Hepatic stellate cell (primary cell): ENCODE measurements at places on chromosomes 7 and 10.

DNA sequence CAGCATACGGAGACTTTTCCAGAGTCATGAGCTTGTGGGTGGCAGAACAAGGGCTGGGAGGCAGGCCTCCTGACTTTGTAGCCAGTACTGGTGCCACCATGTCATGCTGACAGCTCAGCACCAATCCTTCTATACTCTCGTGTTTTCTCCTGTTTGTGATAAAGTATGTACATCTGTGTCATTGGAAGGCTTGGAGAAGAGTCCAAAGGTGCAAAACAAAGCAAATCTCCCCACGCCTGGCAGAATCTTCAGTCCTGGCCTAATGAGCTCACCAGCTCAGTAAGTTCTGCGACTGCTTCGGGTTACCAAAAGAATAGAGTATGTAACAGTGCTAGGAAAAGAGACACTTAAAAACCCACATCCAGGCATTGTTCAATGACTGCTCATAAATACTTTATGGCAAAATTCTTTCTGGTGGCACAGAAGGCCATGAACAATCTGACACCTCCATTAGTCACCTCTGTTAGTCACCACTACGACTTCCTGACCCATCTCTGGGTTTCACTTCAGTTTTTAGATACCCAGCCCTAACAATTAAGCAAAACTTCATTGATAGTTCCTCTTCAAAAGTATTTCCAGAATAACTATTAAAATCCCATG lies 24.5 kb downstream of the STEAP1 start:
- peak; percentile 8 for DNase-seq

GRCh38 chr7:12851841-12852240 lies 164.4 kb downstream of the ARL4A start:
- DNase-seq: no peak

DNA sequence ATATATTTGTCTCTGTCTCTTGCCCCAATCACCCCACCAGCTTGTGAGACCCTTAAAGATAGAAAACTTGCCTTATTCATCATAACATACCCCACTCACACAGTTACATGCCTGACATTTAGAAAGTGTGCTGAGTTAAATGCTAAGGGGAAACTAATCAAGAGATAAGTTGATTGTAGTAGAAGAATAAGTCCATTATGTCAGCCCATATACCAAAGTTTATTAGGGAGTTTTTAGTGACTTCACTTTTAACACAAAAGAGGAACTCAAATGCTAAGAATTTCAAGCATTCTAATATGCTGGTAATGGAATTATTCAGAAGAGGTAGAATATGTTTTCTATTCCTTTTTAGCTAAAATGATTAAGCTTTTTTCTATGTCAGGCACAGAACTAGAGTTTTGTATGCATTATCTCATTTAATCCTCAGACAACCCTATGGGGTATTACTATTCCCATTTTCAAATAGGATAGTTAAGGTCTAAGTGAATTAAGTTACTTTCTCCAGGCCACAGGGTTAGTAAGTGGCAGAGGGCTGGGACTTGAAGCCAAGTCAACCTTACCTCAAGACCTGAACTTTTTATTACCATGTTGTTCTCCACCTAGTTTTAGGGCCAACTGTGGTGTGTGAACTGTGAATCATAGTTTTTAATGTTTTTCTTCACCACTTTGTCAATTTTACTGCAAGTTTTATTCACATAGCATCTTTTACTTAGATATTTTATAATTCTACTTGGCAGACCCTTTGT lies 19.6 kb downstream of the ASAH2 start:
- DNase-seq: no peak

- no peak for DNase-seq
These were observed 355.3 kb downstream of the PAXIP1 start for GRCh38 chr7:154647625-154648024.

DNA sequence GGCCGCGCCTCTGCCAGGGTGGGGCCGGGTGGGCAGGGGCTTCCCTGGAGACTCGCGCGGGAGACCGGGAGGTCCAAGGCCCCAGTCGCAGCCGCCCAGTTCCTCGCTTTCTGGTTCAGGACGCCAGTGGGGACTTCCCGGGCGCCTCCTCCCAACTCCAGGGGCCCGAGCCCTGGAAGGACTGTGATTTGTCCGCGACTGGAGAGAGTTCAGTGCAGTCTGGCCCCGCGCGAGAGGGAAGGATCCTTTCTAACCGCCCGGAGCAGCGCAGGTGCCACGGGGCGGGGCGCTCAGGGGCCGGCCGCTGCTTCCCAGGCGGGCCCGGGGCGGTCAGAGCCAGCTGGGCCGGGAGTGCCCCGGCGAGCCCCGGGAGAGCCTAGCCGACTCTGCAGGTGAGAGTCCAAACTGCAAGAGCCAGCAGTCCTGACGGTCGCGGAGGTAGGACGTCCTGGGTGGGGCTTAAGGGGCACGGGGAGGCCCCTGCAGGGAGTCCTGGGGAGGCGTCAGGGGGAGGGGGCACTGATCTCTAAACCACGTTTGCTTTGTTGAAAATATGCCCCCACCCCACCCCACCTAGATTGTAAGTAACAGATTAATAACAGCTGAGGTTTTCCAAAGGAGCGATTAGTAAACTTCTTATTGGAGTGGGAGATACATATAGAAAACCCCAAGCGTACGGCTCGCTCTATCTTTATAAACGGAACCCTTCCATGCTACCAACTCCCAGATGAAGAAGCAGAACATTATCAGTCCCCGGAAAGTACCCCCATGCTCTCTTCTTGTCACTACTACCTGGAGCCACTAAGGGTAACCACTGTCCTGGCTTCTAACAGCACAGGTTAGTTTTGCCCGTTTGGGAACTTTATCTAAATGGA lies 8.2 kb downstream of the NKX2-3 start:
- no peak for DNase-seq

- no peak for DNase-seq
These were observed 54.9 kb upstream of the CAMK2B start for GRCh38 chr7:44380189-44380830.

DNA sequence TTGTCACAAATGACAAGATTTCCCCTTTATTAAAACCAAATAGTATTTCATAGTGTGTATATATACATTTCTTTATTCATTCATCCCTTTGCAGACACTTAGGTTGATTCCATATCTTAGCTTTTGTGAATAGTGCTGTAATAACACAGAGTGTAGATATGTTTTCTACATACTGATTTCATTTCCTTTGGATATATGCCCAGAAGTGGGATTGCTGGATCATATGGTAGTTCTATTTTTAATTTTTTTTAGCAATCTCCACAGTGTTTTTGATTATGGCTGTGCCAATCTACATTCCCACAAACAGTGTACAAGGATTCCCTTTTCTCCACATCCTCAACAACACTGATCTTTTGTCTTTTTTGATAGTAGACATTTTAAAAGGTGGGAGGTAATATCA lies 46.4 kb downstream of the CSTF2T start:
- DNase-seq: no peak

DNA sequence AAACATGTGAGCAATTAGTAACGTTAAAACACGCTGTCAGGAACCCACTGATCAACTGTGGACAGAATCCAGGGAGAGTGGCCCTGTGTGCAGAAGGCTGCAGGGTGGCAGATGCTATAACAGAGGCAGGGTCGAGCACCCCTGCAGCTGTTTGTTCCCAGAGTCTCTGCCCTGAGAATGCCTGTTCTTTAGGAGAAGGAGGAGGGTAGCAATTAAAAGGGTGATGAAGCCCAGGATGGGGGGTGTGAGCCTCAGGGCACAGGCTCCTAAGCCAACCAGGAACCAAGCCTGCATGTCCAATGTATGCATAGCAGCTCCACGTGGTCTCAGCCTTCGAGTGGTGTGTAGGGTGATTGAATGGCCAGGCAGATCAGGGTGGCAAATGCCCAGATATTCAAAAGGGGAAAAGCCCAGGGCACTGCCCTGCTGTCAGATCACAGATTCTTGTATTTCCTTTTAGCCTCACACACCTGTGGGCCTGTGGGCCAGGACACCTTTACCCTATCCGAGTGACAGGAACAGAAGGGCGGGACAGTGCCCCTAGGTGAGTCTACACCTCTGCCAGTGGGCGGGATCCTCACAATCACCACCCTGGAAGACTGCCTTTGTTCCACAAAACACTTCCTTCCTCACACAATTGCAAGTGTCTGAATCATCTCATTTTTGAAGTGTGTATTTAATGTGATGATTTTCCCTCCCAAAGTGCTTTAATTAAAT lies 7.3 kb downstream of the WDFY4 start:
- no peak for DNase-seq

DNA sequence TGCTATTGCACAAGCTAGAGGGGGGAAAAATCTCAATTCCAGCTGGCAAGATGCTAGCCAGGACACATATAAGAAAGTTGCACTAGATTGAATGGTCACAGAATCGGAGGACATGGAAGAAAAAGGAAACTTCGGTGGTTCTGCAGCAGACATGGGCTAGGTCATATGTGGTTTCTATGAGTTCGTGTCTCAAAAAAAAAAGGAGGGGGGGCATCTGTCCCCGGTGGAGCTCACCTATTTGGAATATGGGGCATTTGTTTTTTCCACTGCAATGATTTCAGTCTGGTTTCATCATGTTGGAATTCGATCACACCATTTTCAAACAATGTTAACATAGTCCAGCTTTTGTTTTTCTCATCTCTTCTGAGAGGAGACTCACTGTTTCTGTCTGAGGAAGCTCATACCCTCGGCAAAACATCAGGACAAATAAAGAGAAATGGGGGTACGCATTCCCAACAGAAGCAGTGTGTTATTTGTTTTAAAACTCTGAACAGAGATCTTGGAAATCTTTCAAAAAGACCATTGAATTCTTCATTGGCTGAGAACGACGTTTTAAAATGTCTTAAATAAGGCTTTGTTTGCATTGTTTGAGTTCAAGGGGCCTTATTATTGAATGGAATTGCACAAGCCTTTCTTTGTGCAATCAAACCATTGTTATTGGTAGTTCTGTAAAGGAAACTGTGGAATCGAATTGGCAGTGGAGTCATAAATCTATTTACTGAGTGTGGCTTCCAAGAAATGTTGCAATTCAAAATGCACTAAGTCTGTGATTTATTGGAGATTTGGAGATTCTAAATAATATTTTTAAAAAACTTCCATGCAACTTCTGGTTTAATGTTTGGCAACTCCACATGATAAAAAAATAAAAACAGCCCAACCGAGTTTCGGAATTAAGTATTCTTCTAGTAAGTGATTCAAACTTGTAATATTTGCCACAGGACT lies 173.2 kb downstream of the RTKN2 start:
- no peak for DNase-seq

GRCh38 chr10:128187788-128188185 lies 61.6 kb upstream of the MKI67 start:
- DNase-seq: no peak
